HFF-Myc (cell line): ENCODE measurements at places on chromosomes 3 and 15.
A peak's percentile ranks its signal among the peaks of the same experiment; 100 is the strongest.

DNA sequence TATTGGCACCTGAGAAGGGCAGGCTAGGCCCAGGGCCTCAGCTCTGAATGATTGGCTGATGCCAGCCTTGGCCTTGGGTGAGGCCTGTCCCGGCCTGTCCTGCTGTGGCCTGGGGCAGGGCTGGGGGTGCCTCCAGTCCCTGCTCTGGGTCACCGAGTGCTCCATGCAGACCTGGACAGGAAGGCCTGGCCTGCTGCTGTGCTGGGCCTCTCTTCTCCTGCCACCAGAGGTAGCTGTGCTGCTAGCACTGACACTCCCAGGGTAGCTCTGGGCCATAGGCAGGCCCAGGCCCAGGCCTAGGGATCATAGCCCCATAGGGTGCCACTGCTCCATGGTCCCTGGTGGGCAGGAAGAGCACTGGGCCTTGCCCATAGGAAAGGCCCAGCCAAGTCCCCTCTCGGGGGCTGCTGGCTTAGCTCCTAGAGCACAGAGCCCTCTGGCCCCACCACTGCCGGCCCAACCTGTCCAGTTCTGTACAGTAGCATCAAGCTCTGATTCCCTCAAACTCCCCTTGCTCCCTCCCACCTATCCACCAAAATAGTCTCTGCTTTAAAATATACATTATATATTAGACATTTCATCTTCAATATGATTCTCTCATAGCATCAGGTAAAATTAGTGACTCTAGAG is 18.2 kb downstream of the ABTB1 start:
- DNase-seq = no peak

GRCh38 chr15:65512807-65513416 is 4.6 kb downstream of the DPP8 start:
- no peak for DNase-seq

GRCh38 chr3:101709126-101709525 is 15.3 kb upstream of the CEP97 start:
- no peak for DNase-seq

- DNase-seq = peak; percentile 80
These were observed 91.4 kb downstream of the NFKBIZ start for GRCh38 chr3:101940521-101941317.

DNA sequence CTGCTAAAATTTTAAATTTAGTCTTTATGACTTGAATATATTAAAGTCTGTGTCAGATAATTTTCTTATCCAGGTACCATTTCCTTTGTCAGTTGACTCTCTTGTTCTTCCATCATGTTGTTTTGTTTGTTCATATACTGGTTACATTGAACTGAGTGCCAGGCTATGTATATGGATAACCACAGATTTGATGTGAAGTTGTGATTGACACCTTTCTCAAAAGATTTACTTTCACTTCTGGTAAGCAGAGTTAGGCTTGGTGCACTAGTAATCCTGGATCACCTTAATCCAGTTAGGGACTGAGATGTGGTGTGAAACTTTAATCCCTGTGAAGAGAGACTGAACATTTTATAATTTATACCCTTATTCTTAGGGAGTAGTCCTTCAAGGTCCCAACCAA is 99.4 kb downstream of the ADAM10 start:
- no peak for DNase-seq

- no peak for DNase-seq
These were observed 251.0 kb downstream of the ROBO1 start for GRCh38 chr3:79516795-79517194.

GRCh38 chr3:70531063-70531657 is 218.7 kb upstream of the MDFIC2 start:
- no peak for DNase-seq

DNA sequence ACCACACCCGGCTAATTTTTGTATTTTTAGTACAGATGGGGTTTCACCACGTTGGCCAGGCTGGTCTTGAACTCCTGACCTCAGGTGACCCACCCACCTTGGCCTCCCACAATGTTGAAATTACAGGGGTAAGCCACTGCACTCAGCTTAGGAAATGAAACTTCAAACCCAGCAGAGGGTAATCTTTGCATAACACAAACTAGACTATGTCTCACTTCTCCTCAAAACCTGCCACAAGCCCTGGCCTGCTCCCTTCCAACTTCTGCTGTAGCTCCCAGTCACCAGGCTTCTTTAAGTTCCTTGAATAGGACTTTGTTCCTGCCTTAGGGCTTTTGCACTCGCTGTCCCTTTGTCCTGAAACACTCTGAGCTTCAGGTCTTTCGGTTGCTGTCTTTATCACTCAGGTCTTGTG is 39.2 kb upstream of the SEMA4B start:
- no peak for DNase-seq

DNA sequence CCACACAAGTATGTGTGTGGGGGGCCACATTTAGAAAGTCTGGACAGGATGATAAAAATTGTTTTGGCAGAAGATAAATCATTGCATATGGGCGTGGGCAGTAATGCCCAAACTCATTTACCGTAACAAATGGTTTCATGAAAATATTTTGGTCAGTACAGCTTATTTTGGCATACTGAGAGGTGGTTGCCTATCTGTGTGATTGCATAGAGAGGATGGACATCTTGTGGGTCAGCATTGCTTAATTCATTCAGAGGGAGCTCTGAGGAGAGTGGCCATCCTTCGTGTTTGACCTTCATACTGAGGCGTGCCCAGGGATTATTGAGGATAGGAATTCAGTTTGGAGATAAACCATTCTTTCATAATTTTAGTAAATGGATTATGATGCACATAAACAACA is 162.5 kb downstream of the GAP43 start:
- DNase-seq = no peak

DNA sequence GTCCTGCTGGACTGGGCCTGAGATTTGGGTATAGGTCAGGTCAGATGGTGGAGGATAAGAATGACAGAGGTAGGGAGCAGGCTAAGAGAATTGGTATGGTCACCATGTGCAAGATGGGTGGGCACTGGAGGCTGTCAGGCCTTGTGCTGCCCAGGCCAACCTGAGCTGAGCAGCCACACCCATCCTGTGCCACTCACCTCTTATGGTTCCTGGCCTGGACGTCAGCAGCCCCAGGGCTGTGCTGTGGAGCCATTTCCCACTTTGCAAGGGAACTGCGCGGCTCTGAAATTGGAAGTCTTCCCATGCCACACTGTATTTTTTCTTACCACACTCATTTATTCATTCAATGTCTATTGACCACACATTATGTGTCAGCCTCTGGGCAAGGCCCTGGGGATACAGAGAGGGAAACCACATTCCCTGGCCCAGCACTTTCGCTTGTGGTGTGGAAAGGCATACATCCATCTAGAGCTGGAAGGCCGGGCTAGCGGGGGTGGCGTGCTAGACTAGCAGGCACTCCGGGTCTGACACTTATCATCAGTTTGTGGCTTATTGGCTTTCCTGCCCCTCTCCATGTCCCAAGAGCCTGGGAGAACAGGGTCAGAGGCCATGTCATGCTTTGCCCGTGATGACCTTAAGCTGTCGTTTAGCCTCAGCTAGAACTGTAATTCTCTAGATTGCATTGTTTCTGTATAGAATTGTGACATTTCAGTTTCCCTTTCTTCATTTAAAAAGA is 51.1 kb upstream of the POLG start:
- no peak for DNase-seq
